Activated CD4-positive, alpha-beta T cell treated with anti-CD3 and anti-CD28 coated beads, Interleukin-10, Interleukin-2, amounts not matched to agents 100 ng/mL and 50 ng/mL, durations not matched to agents 16 hours and 8 hours (primary cell): ENCODE measurements at places on chromosomes 1 and 21.

- no peak for DNase-seq
Observed at GRCh38 chr1:7553042-7553690, 217.9 kb upstream of the VAMP3 start.

DNA sequence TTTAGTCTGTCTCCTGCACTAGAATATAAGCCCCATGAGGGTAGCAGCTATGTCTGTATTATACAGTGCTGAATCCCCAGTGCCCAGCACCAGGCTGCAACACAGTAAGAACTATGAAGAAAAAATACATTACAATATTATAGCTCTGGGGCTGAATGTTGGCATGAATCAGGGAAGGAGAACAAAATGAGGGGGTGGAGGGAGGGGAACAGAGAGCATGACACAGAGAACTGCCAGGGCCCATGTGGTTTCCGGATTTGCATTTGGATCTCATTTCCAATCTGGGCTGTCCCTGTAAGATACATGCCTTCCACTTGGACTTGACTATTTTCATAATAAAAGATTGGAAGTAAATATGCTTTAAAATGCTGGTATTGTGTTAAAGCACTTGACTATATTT, 35.8 kb downstream of the C1orf198 start:
- DNase-seq = no peak

DNA sequence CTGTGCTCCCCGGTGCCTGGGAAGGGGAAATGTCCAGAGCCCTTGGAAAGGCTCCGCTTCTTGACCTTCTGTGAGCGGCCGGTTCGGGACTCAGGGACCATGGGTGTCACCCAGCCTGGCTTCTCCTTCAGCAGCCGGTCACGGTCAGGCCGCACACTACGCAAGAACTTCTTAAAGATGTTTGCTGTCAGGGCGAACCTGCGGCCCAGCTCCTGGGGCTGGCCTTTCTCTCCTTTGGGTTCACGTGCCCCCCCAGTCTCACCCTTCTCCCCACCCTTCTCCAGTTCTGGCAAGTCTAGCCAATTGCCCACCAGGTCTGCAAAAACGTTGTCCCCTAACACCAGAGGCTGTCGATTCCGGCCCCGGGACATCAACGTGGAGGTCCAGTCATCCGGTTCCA, 12.1 kb downstream of the INKA2 start:
- DNase-seq = no peak

GRCh38 chr1:183911285-183911684, 106.4 kb downstream of the RGL1 start:
- DNase-seq = peak; percentile 76

GRCh38 chr1:160007577-160008200, 24.1 kb downstream of the PIGM start:
- DNase-seq = peak; percentile 37

GRCh38 chr1:45493116-45493697, 2.2 kb upstream of the TESK2 start:
- peak; percentile 65 for DNase-seq

- no peak for DNase-seq
Observed at GRCh38 chr1:209414803-209415329, 168.6 kb upstream of the CAMK1G start.

GRCh38 chr1:177959811-177960515, 9.9 kb downstream of the SEC16B start:
- no peak for DNase-seq

DNA sequence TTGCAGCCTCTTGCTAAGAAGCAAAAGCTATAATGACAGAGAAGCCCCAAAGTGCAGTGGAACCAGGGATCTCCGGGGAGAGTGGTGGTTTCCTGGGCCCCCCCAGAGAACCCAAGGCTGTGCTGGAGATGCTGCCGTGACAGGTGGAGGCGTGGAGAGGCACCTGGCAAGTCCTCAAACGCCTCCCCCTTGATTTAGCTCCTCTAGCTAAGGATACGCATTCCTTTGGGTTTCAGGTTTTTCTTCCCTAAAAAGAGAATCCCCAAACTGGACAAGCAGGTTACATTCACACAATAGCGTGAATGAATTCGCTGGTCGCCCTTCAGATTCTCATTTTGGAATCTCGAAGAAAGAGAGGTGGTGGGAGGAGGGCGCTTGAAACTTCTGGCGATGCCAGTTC, 853 bp upstream of the ATP1A1 start:
- no peak for DNase-seq

GRCh38 chr1:201254625-201255478, 28.5 kb upstream of the PKP1 start:
- peak; percentile 66 for DNase-seq

DNA sequence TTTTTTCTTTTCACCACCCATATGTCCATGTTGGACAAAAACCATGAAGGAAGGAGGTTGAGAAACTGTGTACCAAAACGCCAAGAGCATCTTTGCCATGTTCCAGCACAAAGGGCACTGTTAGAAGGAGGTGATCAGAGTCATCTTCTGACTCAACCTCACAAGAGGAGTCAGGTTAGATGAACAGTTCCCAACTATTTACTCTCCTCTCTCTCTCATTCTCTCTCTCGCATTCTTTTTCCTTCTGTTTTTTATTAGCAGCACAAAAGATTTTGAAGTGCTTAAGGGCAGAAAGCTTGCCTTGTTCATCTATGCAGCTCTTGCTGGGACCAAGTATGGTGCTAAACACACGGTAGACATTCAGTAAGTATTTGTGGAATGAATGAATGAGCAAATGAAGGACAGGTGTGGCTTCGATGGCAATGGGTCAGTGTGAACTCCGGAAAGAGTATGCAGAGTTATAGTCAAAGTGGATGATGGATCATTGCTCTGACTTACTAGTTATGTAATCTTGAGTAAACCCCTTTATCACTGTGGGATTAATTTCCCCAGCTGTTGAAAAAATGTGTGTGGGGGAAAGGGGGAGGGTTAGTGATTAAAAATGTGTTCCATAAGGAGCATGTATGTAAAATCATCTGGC, 33.9 kb downstream of the DDR2 start:
- no peak for DNase-seq

GRCh38 chr1:28848416-28848815, 36.4 kb downstream of the OPRD1 start:
- no peak for DNase-seq

GRCh38 chr21:31117128-31117916, 79.0 kb upstream of the KRTAP19-8 start:
- DNase-seq = peak; percentile 68

DNA sequence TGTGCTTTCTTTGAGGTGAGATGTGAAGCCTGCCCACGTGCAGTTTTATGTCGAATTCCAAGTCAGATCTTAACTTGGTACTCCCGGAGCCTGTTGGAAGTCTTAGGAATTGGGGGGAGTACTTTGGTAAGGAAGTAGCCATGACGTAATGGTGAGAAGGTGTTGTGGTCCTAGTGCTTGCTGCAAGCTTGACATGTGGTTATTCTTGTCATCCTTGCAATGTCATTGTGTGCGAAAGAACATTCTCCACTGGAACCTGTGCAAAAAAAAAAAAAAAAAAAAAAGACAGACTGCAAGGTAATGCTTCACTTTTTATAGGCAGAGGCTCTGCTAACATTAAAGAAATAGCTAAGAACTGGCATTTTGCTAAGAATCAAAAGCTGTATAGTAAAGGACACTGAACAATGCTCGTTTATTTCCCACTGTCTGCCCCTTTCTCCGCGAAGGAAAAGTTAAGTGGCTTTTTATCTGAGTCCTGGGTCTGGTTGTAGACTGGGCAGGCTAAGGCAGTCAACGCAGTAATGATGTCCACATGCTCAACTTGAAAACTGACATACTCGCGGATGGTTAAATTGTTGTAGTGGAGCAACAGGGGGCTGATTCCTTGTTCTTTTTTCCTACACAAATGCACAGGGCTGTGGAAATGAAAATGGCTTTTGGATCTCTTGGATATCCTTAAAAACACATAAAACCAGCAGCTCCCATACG, 2.1 kb downstream of the KAZN start:
- no peak for DNase-seq

- DNase-seq = no peak
Observed at GRCh38 chr1:55131218-55131617, 83.9 kb downstream of the USP24 start.

DNA sequence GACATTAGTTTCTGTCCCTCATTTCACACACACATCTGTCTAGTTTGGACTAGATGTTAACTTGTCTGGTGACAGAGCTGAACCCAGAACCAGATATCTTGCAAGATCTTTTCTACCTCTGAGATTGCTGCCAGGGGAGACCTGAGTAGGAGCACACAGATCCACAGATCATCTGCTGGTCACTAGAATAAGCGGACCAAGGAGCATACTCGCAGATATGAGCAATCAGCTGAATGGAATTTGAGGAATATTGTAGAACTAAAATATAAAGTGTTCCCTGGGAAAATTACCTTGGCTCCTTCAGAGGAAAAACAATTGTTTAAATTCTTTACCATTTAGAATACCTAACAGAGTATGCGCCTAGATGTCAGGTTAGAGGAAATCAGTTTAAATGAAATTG, 90.7 kb downstream of the TNFSF18 start:
- no peak for DNase-seq

DNA sequence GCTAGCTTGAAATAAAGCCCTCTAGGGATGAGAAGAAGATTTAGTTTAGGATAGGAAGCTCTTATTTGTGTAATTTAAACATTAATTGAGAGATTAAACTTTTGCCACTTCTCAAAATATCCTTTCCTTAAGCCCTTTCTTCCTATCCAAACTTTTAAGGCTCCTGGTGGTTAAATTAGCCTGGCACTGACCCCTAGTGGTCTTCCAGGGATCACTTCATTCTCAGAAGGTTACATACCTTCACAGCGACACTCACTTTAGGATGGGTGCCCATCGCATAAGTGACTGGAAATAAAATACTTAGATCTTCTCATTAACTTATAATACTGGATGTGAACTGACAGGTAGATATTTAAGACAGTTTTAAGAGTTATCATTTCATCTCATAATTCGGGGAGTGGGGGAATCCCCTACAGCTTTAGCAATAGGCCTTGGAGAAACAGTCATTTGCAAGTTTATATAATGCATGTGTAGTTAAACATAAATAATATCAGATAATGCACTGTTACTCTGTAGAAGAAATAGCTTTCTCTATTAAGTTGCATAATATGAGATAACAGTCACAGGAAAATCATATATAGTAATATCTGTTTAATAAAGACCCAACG, 7.4 kb downstream of the LHX9 start:
- DNase-seq = peak; percentile 52

DNA sequence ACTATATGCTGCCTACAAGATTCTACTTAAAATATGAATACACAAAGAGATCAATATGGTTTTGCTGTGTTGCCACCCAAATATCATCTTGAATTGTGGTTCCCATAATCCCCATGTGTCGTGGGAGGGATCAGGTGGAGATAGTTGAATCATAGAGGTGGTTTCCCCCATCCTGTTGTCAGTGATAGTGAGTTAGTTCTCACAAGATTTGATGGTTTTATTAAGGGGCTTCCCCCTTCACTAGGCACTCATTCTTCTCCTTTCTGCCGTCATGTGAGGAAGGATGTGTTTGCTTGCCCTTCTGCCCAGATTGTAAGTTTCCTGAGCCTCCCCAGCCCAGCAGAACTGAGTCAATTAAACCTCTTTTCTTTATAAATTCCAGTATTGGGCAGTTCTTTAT, 654.4 kb upstream of the NR5A2 start:
- peak; percentile 4 for DNase-seq

GRCh38 chr1:234008591-234008990, 104.1 kb downstream of the SLC35F3 start:
- DNase-seq = no peak

DNA sequence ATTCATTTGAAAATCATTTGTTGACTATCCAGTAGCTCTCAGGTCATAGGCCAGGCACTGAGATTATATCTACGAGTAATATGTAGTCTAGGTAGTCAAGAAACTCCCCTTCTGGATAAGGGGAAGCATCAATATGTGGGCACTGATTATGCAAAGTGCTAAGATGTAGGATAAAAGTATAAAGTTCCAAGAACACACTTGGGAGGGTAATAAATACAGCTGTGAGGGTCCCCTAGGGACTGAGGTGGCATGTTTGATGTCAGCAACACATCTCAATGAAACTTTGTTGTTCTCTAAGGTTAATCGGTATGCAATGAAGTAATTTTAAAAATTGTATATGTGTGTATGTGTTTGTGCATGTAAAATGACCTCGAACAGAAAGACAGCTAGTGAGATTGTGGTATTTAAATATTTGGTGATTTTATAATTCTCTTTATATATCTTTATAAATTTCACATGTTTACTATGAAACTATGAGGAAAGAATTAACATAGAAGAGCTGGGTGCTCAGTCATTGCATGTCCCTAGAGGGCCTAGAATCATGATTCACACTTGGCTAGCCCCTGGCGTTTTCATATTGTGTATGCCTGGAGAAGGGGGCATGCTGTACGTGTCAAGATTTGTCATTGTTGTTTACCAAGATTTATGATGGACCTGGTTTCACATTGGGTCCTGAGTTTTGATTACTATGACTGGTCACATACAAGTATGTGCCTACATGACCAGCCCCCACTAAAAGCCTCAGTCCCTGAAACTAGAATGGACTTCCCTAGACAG, 140.1 kb upstream of the DUSP10 start:
- DNase-seq = no peak

- DNase-seq = no peak
Observed at GRCh38 chr1:179251675-179252074, 22.2 kb upstream of the ABL2 start.

DNA sequence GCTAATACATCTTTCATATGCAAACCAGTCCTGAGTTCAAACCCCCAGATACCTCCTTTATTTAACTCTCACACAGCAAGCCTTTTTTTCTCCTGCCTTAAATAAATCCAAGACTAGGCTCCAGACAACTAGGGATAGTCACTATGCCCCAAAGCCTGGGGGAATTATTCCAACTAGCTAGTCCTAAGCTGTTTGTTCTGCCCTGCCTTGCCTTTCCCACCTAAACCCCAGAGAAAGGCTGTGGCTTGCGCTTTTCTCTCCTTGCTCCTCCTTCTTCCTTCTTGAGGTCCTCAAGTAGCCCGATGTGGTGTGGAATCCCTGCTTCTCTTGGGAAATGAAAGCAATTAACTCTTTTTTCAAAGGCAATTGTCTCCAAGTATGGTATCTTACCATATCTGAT, 31.8 kb downstream of the C1orf87 start:
- no peak for DNase-seq

GRCh38 chr1:167723707-167724323, 2.0 kb downstream of the MPZL1 start:
- DNase-seq = no peak

- no peak for DNase-seq
Observed at GRCh38 chr1:113792986-113793385, 19.3 kb downstream of the RSBN1 start.

DNA sequence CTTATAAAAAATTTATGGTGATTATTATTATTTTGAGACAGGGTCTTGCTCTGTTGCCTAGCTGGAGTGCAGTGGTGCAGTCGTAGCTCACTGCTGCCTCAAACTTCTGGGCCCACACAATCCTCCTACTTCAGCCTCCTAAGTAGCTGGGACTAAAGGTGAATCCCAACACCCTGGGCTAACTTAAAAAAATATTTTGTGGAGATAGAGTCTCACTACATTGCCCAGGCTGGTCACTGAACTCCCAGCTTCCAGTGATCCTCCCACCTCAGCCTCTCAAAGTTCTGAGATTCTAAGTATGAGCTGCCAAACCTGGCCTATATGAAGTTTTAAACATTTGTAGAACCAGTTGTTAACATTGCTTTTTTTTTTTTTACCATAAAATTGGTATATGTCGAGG, 18.2 kb downstream of the NFIA start:
- no peak for DNase-seq
